ENCODE measurements at places on chromosomes 6 and 20.

DNA sequence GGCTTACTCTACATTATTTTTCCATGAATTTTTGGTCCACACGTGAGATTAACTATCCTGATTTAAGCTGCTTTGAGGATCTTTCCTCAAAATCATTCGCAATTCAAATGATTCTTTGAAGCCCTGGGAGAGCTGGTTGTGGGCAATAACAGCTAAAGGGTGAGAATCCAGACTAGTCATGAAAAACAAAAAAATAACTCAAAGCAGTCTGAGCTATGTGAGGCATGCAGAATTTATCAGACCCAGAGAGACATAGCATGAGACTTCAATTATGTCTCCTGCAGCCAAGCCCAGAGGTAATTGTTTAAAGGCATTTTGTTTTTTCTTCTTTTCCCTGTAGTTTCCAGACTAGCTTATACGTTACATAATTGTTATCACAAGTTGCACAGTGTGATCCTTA, 517.3 kb upstream of the PTCHD4 start:
- DNase-seq = no peak

- DNase-seq = no peak
Observed at GRCh38 chr6:120083186-120083585, 733.6 kb upstream of the MAN1A1 start.

- no peak for DNase-seq
Observed at GRCh38 chr6:141103246-141103645, 1029.5 kb upstream of the GJE1 start.

GRCh38 chr6:21587961-21588480, 5.5 kb upstream of the SOX4 start:
- DNase-seq = no peak

Measured in stimulated activated CD8-positive, alpha-beta memory T cell treated with anti-CD3 and anti-CD28 coated beads, Interleukin-4, amount 100 ng/mL, for 1 hour (primary cell).